ENCODE measurements at places on chromosomes 1 and 21.

DNA sequence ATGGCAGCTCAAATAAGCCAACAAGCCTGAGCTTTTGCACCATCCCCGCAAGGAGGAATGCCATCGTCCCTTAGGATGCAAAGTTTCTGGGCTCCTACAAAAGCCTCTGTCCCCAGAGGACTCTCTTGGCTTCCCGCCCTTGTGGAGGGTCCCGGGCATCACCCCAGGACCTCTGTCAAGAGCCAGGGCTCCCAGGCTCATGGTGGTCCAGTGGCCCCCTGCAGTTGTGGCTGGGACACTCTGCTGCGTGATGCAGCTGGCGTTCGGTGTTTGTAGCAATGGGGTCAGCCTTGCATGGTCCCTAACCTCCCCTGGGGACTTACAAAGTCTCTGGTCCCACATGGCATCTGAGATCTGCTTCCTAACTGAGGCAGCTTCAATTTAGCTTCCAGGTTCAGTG is 104.7 kb downstream of the RIPK4 start:
- DNase-seq: no peak

- DNase-seq: no peak
These were observed 456.1 kb upstream of the ADAMTS5 start for GRCh38 chr21:27423038-27423437.

- DNase-seq: no peak
These were observed 20.8 kb downstream of the ELK4 start for GRCh38 chr1:205610901-205611466.

DNA sequence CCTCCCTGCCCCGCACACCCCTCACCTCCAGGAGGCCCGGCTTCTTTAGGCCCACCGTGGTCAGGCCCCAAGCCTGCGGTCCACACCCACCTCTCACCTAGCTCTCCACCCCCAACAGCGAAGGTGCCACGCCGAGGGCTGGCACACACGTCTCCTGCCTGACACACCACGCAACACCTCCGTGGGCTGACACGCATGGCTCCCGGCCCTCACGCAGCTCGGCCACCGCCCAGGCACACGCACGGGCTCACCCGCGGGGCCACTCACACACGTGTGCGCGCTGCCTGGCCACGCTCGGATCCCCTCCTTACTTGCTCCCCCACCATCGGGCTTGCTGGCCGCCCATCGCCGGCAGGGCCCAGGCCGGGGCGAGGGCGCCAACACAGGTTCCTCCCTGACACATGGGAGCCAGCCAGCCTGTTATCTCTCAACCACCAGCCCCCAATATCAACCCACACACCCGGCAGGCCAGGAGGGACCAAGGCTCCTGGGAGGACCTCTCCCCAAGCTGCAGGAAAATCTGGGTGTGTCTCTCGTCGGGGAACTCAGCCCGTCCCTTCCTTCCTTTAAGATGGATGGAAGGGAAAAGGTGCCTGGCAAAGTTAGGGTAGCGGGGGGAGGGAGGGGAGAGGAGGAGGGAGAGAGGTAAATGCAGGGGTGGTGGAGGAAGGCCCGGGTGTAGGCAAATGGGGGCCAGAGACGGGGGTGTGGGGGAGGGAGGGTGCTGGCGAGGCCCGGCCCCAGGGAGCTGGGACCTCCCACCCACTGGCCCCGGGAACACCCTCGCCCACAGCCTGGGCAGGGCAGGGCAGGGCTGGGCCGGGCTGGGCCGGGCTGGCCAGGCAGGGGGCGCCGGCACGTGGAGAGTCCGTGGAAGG is 546 bp downstream of the ELOVL1 start:
- DNase-seq: peak; percentile 46

DNA sequence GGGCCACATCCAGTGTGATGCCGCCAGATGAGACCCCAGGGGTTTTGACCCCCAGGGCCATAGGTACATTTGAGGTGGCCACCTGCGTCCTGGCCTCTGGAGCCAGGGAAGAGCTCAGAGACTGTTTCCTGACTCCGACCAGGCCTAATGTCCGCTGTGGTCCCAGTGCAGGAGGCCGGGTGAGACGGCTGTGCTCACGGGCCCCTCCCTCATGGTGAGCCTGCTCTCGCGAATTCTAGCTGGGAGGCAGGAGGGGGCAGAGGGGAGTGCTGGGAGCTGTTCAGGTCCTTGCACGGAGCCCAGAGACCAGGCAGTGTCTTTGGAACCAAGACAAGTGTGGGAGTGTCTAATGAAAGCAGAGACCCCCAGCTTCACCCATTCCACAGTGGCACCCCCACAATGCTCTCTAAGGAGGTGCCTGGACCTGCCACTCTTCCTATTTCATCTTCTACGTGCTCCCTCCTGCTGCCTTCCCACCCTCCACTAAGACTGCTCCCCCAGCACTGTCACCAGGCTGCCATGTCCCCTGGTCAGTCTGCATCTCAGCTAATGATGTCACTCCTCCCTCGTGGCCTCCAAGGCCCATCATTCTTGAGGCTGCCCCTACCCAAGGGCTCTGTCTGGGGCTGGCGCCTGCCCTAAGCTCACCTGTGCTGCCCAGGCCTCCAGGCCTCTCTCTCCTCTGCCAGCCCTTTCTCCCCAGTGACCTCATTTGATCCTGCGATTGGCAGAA is 256.3 kb upstream of the C1orf174 start:
- no peak for DNase-seq

GRCh38 chr1:47938520-47938919 is 58.7 kb downstream of the TRABD2B start:
- DNase-seq: no peak

DNA sequence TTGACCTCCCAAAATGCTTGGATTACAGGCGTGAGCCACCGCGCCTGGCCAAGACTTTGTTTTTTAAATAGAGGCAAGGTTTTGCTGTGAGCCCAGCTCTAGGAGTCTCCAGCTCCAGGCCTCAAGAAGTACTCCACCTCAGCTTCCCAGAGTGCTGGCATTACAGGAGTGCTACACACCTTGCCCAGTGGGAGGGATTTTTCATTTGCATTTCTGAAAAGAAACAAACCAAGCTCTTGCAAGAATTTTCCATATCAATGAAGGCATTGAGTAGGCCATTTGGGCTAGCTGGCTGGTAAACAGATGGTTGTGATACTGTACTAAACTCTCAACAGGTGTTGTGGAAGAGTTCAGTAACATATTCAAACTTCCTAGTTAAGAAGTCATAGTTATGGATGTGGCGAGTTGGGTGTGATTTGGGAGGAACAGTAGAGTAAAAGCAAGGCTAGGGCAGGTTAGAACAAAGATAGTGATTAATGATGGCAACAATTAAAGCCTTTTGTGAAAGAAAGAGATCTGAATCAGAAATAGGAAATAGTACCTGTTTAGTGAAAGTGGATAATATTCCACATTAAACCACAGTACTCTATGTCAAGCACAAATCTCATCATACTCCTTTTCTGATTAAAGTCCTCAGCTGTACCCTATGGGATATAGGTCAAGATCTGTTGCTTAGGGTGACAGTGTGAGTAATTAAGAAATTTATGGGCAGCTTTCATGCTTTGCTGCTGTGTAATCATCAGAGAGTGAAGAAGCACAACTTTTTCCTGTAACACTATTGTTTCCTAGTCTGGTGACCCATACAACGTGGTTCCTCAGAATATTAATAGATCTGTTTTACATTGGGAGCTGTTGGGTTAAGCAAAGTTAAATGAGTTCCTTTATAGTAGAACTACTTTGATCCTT is 10.7 kb downstream of the AKIRIN1 start:
- no peak for DNase-seq

- peak; percentile 18 for DNase-seq
These were observed 366.3 kb upstream of the ESRRG start for GRCh38 chr1:217089361-217090014.

- no peak for DNase-seq
These were observed 34.5 kb downstream of the EPHA10 start for GRCh38 chr1:37730376-37730775.

GRCh38 chr1:167627615-167627864 is 2.5 kb upstream of the RCSD1 start:
- no peak for DNase-seq

DNA sequence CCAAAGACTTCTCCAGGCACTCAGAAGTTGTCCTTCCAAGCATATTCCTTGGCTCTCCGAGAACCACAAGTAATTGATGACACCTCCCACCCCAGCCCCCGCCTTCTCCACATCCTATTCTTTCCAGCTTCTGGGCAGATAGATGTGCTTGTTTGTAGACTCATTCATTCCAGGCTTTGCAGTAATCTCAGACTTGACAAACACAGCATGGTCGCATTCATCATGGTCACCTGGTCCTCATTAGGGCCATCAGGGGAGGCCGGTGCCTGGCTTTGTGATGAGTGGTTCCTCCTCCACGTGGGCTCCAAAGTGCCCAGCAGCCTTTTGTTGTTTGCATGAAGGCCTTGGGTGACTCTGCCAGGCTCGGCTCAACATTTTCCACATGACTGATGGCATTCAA is 28.5 kb upstream of the KCNE2 start:
- no peak for DNase-seq

- DNase-seq: no peak
These were observed 87.6 kb downstream of the NENF start for GRCh38 chr1:212520299-212520698.

- DNase-seq: no peak
These were observed 613.8 kb downstream of the KIF26B start for GRCh38 chr1:245768596-245768995.

DNA sequence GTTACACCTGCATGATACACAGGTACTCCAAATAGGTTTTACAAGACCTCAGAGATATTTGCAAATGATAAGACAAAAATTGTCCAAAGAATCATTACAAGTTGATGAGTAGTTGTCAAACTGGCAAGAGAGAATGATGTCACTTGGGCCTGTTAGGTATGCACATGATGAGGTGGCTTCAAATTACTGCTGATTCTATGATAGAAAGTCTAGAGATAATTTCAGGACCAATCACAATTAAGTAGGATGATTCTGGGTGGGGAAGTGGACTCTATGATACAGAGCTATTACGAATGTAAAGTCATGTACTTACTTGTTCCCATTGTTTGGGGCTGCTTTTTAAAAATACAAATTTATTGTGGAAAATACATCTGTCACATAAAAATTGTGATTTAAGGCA is 5.2 kb upstream of the SPRR1B start:
- no peak for DNase-seq

DNA sequence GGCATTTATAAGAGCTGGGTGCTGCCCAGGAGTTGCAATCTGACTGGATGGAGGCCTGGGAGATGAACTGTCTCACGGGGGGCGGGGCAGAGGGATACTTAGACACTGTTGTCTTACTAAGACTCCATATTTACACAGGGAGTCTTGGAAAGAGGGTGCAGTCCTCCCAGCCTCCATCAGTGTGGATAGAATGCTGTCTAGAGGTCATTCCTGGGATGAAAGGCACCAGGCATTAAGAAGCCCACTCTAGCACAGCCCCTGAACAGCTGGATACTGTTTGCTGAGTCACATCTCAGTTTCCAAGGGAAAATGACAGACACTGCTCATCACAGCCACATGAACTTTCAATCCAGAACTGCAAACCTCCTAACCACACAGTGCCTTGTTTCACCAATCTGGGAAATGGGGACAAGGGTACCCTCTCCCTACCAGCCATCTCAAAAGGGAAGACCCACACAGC is 43.3 kb downstream of the SSBP3 start:
- DNase-seq: peak; percentile 21

All from A549 (cell line).